ENCODE measurements at places on chromosomes 16 and 17.

GRCh38 chr17:18992454-18993130 is 12.0 kb downstream of the FAM83G start:
- no peak for DNase-seq

- no peak for DNase-seq
These were observed 737.2 kb downstream of the CDH11 start for GRCh38 chr16:64384636-64385035.

GRCh38 chr16:23207485-23207884 is 24.9 kb downstream of the SCNN1G start:
- DNase-seq = no peak

GRCh38 chr16:89426736-89427530 is 63.4 kb downstream of the ANKRD11 start:
- DNase-seq = peak; percentile 75

DNA sequence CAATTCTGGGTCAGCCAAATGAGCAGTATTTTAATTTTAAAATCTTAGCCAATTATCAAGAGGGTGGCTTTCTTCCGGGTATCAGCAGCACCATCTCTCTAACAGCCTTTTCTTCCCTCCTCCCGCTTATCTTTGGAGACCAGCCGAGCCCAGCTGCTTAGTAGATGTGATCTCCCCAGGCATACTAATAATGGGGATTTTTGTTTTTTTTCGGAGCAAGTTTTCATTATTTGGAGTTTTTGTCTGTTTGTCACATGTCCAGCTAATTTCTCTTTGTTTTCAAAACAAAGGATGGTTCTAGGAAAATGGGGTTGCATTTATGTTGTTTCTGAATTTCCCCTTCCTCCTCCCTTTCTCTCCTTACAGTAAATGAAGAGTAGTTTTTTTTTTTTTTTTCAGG is 170.5 kb upstream of the MPHOSPH6 start:
- DNase-seq = no peak

DNA sequence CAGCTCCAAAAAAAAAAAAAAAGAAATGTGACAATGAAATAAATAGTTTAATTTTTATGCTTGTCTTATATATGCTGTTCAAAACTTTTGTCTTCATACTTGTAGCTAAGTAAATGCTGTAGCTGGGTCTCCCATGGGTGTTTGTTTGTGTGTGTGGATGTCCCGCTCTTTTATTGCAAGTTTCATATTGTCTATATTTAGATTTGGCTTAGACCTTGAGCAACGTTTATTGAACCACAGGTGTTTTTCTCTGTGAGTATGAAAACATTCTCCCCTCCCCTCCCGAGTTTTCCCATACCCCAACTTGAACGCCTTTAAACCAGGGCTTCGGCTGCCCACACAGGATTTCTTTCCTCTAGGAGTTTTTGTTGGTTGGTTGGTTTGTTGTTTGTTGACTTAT is 45.2 kb downstream of the MFSD11 start:
- no peak for DNase-seq

DNA sequence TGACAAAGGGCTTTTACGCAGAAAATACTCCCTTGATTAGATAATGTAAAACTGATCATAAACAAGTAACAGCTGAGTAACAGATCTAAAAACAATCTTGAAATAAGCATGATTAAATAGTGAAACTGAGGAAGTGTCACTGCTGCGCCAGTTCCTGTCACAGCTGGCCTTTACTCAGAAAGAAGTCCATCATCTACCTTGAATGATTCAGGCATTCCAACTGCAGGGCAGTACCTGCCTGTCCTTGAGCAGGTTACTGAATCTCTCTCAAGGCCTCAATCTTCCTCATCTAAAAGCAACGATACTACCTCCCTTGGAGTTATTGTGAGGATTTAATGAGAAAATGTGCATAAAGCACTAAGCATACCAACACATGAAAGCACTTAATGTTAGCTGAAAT is 12.7 kb downstream of the PHLPP2 start:
- no peak for DNase-seq

DNA sequence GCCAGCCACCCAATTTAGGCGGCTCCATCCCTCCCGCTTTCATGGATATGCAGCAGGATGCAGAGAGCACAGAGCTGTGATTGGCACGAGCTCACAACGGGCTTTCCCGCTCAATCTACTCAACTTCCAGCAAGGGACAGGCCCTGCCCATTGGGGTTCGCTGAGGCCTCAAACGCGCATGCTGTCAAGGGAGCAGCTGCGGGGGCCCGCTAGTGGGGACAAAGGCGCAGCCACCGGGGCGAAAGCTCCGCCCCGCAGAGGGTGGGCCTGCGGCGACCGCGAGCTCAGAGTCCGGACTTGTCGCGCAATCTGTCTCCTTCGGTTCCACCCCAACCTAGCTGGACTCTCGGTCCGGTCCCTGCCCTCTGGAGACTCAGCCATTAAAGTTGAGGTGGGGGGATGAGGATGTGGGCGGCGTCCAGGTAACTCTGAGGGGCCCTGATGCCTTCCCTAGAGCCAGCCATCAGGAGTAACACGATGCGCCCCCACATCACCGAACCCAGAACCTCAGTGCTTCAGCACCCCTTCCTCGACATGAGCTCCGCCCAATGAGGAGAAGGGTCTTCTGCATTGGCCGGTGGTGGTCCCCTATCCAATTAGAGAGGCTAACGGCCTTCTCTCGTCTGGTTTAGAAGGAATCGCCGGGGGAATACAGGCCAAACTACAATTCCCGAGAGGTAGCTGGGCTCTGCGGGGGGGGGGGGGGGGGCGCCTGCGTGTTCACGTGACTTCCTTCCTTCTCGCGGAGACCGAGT is 489 bp upstream of the NFATC3 start:
- DNase-seq = peak; percentile 86

GRCh38 chr17:76784926-76785325 is 47.0 kb downstream of the MFSD11 start:
- no peak for DNase-seq

DNA sequence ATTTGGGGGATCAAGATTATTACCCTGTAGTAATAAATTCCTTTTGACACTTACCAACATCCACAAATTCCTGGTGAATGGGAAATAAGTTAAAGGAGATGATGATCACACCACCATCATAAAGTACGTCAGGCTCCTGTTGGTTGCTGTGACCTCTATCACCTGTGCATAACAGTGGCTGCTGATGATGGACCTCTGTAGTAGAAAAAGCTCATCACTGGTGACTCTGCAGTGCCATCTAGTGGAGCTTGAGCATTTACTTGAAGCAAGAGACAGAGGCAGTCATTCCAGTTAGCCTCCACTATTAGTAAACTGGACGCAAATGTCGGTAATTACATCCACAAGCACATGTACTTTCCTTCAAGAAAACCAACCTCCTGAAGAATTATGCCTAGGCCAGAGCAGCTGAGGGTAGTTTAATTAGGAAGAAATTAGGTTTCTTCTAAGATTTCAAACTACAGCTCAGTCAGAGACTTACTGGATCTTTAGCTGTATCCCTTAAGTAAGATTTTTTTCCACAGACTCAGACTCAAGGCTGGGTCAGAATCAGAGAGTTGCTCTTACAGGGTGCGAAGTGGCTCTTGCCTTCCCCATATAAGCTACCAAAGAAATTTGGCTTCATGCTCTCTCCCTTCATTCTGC is 39.3 kb downstream of the CYB561 start:
- DNase-seq = peak; percentile 90

DNA sequence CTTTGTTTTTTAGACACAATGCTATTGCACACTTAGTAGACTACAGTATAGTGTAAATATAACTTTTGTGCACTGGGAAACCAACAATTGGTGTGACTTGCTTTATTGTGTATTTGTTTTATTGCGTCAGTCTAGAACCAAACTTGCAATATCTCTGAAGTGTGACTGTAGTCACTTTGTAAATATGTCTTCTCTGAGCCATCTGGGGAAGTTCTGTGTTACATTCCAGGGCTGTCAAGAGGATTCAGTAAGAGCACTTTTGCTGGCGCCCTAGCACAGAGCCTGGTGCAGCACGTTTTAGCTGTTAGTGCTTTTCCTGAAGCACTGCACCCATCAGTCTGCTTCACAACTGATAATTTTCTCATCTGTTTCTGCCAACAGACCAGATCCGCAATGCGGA is 73.2 kb downstream of the NT5M start:
- DNase-seq = peak; percentile 72

GRCh38 chr17:14156689-14157088 is 80.0 kb downstream of the CDRT15 start:
- peak; percentile 63 for DNase-seq

- DNase-seq = peak; percentile 87
These were observed 230.9 kb downstream of the MRTFB start for GRCh38 chr16:14302031-14302398.

DNA sequence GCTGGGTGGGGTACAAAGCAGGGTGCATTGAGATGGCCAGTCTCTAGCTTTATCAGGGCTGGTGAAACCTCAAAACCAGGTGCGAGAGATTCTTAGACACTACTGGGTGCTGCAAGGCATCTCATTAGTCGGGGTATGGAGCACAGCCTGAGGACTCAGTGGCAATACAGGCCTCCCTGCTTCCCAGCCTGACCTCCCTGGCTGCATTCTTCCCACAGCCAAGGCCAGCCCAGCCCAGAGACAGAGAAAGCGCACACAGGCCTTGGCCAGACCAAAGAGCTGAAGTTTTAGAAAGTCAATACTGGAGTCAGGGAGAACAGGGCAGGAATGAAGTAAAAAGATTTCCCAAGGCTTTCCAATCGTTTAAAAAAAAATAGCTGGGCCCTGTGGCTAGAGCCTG is 12.5 kb downstream of the HNF1B start:
- no peak for DNase-seq

DNA sequence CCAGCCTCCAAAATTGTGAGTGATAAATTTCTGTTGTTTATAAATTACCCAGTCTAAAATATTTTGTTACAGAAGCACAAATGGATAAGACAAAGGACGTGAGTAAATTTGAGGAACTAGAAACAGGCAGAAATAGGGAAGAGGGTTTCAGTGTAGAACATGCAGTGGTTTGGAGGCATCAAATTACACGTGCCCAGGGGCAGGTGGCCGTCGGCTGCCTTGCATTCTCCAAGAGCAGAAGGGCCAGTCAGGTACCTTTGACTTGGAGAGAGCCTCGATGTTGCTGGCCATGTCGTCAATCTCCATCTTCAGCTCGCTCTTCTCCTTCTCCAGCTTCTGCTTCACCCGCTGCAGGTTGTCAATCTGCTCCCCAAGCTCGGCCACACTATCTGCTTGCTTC is 54.3 kb downstream of the MYH13 start:
- DNase-seq = no peak

- DNase-seq = no peak
These were observed 13.9 kb upstream of the SCNN1B start for GRCh38 chr16:23288209-23288608.

- no peak for DNase-seq
These were observed 777 bp downstream of the FOXN1 start for GRCh38 chr17:28506763-28507487.

GRCh38 chr17:28193241-28193640 is 125.8 kb upstream of the TMEM97 start:
- DNase-seq = no peak

GRCh38 chr17:7440113-7440833 is 961 bp downstream of the FGF11 start:
- peak; percentile 48 for DNase-seq

GRCh38 chr17:66301864-66302741 is at the start of gene PRKCA:
Gene PRKCA (plus strand): TSS chr17:66302613.
- DNase-seq = peak; percentile 84

- DNase-seq = no peak
These were observed 169.5 kb downstream of the HS3ST3B1 start for GRCh38 chr17:14470417-14470816.

DNA sequence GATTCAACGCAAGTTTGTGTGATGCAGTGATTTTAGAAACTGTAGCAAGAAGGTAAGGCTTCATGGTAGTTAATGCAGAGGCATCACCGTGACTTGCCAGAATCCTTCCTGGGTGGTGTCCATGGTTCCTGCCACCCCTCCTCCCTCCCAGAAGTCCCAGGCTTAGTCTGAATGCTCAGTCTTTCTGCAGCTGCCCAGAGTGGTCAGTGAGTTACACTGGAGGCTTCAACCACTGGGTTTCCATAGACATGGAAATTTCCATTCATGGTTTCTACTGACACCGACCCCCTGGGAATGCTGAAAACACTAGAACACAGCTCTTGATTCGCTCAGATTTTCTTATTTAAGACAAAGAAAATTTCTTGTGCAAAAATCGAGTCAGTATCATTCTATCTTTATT is 159.4 kb upstream of the HSBP1 start:
- DNase-seq = no peak

GRCh38 chr17:33040461-33040860 is 48.8 kb downstream of the SPACA3 start:
- DNase-seq = no peak

- DNase-seq = no peak
These were observed 19.3 kb upstream of the SLFN13 start for GRCh38 chr17:35467824-35468223.

DNA sequence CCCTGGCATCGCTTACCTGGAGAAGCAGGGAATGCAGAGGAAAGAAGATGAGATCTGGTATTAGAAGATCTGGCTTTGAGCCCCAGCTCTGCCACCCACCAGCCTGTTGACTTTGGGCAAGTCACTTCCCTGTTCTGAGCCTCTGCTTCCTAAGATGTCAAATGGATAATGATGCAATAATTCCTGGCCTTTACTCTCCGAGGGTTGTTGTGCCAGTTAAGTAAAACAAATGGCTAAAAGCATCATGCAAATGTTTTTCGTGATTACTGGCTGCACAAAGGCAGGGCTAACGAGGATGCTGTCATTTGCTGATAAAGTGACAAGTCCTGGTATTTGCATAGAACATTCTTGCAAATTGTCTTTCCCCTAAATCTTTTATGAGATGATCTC is 1.3 kb upstream of the ZNF821 start:
- DNase-seq = no peak

DNA sequence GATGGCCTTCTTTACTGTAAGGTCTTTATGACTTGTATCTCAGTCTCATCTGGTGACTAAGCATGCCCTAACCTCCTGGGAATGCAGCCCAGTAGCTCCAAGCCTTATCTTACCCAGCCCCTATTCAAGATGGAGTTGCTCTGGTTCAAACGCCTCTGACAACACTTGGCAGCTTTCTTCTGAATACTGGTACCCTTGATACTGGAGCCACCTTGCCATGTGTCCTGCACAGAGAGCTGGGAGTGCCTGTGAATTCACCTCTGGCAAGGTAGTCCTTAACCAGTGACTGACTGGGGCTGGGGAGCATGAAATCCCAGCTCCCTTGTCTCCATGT is 17.2 kb downstream of the NUDT7 start:
- peak; percentile 32 for DNase-seq

GRCh38 chr17:18028952-18029540 is 9.9 kb downstream of the ATPAF2 start:
- DNase-seq = no peak

DNA sequence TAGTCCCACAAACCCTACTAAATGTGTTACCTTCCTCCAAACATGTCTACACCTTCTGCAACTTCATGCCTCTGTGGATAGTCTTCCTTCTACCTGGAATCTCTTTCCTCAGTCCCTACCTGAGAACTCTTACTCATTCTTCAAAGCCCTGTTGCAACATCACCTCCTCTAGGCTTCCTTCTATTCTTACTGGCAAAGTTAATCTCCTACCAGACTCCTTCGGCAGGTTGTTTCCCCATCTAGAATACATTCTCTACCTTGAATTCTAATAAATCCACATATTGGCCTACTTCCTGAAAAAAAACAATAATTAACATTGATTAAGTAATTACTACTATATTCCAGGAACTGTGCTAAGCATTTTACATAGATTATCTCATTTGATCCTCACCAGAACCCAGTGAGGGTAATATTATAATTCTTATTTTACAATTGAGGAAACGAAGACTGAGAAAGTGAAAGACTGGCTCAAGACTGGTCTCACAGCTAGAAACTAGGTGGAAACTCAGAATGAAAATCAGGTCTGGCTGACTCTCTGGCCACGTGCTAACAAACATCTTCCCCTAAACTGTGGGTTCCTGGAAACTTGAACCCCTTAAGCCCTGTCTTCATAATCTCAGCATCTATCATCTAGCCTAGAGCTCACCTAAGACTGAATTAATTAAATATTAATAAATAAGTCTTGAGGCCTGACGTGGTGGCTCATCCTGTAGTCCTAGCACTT is 4.6 kb upstream of the STAT3 start:
- no peak for DNase-seq

Data from EH (cell line).